Stimulated activated CD4-positive, alpha-beta T cell treated with anti-CD3 and anti-CD28 coated beads, TNF-alpha, amount 100 ng/mL, for 4 hours (primary cell): ENCODE measurements at places on chromosomes 7 and 10.

- DNase-seq: no peak
Observed at GRCh38 chr7:114554781-114555537, 140.3 kb downstream of the FOXP2 start.

- DNase-seq: no peak
Observed at GRCh38 chr7:131897016-131897789, 340.8 kb upstream of the PODXL start.

DNA sequence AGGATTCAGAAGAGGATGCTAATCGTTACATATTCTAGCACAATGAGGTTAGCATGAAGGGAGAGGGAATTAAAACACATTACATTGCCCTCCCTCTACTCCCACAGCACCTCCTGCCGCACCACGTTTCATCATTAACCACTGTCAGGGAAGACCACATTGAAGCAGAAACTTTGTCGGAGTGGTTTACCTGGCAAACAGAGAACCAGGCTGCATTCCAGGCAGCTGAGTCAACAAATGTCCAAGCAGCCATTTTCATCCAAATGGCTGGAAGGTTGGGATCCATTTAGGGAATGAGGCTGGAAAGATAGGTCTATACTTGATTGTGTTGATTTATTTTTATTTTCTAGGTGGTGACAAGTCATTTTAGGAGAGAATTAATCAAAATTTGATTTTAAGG lies 273.6 kb downstream of the DYNC1I1 start:
- no peak for DNase-seq

GRCh38 chr10:114395366-114396022 lies 8.8 kb downstream of the AFAP1L2 start:
- DNase-seq: no peak

GRCh38 chr10:45555795-45556194 lies 116.8 kb downstream of the ZFAND4 start:
- DNase-seq: no peak

DNA sequence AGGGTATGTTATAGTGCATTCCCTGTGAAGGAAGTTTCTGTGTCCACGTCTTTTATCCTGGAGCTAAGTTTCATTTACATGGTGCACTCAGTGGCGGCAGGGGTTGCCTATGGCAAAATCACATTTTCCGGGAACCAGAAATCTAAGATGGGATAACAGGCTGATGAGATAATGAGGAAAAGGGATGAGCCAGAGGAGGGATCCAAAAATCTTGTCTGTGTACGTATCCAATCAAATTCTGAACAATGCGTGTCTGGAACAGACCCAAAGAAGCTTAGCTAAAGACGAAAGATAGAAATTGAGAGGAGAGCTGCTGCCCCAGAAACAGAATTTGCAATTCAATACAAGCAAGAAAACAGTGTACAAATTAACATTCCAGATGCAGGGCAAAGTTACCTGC lies 16.1 kb downstream of the LANCL2 start:
- no peak for DNase-seq

DNA sequence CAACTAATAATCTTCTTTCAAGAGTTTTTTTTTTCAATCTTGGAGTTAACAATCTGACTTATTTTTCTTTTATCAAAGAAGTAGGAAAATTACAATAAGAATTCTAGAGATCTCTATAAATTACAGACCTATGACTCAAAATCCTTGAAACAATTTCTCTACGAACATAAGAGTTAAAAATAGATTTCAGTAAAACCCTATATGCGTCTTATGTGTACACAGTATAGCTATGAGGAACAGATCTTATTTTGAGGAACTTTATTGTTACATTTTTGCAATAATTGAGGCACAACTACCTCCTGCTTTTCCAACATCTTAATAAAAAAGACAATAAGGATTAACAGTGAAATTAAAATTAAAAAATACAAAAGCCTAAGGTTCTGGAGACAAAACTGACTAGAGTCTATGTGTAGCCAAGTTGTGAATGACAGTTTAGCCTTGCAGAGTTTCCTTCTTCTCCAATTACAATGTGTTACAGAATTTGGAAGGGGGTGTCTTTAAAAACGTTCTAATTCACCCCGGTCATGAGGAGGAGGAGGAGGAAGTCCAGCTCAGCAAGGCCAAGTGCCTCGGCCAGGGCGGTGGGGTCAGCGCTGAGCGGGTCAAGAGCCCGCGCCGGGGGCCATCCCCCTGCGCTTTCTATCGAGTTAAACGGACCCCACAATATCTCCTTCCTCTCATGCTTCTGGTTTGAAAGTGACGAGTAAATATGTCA lies 40.5 kb downstream of the AMZ1 start:
- DNase-seq: no peak

DNA sequence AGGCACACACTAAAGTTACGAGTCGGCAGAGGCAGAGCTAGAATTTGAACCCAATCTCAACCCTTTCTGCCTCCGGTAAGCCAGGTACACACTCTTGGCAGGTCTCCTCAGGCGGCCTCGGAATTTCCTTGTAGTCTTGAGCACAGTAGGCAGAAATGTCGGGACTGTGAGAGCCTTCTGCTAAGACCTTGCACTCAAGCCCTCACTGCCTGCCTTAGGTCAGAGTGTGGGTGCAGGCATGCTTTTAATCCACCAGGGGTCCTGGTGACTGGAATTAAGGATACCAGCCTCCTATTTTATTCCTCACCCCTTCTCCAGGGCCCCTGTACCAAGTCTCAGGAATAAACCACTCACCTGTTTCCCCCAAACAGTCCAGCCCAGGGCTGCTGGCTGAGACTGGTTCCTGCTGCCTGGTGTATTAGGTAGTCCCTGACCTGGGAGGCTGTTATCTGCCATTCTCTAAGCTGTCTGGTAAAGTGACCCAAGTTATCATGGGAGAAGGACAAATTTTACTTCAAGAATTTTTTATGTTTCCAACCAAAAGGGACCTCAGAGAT lies 855 bp downstream of the ATP6V1F start:
- no peak for DNase-seq

DNA sequence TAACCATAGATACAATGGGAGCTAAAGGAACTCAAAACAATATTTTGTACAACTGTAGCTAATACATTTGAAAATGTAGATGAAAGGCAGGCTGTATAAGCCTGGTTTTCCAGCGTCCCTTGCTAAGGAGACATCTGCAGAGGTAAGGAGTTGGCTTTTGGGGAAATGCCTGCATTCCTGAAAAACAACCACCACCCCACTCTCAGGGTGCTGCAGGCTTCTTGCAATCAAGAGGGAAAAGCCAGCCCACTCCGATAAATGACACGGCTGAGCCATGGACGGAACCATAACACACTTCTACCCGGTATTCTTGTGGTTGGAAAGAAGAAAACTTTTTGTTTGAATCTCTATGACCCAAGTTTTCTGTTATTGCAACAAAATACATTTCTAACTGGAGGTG lies 200.3 kb downstream of the TEX36 start:
- DNase-seq: no peak

DNA sequence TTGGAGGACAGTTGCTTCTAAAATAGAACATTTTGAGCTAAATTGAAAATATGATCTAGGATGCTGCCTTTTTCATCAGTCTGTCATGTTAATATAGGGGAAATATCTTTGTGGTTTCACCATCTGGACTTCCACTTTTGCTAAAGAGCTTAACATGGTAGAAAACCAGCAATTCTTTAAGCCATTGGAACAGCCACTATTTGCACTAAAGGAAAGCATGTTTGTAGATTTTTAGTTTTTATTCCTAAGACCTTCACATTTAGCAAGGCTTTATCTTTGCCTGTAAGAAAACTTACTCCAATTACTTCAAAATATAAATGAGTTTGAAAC lies 291.0 kb downstream of the RNLS start:
- DNase-seq: no peak

DNA sequence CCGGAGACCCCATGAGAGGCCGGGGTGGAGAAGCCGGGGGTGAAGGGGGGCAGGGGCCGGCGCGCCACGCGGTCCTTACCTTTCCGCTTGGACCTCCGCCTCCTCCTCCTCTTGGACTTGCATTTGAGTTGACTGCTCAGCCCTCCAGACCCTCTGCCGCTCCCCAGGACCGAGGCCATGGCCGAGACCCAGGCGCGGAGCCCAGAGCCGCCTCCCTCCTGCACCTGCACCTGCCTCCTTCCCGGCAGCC lies 428 bp downstream of the ADARB2 start:
- no peak for DNase-seq

GRCh38 chr7:139382439-139382838 lies 22.7 kb downstream of the LUC7L2 start:
- no peak for DNase-seq

- no peak for DNase-seq
Observed at GRCh38 chr10:55410415-55410885, 609.4 kb upstream of the PCDH15 start.

GRCh38 chr10:69337296-69338132 lies 59.2 kb downstream of the HK1 start:
- DNase-seq: no peak

- no peak for DNase-seq
Observed at GRCh38 chr7:41446606-41447449, 256.1 kb downstream of the INHBA start.

DNA sequence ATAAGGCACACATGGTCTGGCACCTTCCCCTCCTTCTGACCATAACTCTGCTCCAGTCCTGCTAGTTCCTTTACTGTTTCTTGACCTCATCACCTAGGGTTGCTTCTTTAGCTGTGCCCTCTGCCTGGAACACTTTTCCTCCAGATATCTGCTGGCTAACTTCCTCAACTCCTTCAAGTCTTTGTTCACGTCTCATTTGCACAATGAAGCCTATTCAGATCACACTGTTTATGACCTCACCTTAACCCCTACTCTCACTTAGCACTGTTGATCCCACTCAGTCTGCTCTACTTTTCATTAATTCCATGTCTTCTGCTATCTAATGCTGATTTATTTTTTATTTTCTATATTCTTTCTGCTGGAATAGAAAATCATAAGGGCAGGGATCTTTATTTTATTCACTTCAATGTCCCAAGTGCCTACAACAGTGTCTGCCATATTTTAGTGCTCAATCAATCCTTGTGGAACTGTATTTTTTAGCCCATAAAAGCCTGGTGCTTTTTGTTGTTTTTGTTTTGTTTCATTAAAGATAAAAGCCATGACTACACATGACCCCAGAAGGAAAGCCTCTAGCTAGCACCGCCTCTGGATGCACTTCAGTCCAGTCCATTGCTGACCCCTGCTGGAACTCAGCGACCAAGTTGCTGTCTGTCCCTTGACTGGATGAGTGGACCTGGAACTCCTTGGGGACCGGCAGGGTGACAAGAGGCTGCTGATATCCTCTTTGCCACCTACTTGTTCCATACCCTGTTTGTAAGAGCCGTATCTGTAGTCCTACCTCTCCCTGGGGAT lies 12.3 kb downstream of the KLF14 start:
- no peak for DNase-seq
